ENCODE measurements at places on chromosomes 11 and 22. TPM values are rescaled to one million over a fixed set of nuclear protein-coding genes. Genes with fewer than 3 reads are reported as not detected.
A peak's percentile ranks its signal among the peaks of the same experiment; 100 is the strongest.

GRCh38 chr11:13277768-13278608 is at the start of gene BMAL1:
TSS of gene BMAL1 (plus strand) at chr11:13277790. CDS start at chr11:13354309, 76,519 bp downstream.
- H3K27ac ChIP-seq = peak within 1 kb of the TSS; percentile 82
- peaks cover 26% of the 10 kb centered on the region for H3K36me3 ChIP-seq
- H3K4me3 ChIP-seq = peak within 1 kb of the TSS; percentile 94
- DNase-seq = peak; percentile 63
- H3K4me1 ChIP-seq = peaks cover 56% of the 10 kb centered on the region
- H3K27me3 ChIP-seq = peaks cover 29% of the 10 kb centered on the region

GRCh38 chr11:132691848-132692550 is 840.3 kb downstream of the OPCML start:
- H3K4me1 ChIP-seq = no peaks in the 10 kb centered on the region
- H3K27ac ChIP-seq = no peak overlapping the region

DNA sequence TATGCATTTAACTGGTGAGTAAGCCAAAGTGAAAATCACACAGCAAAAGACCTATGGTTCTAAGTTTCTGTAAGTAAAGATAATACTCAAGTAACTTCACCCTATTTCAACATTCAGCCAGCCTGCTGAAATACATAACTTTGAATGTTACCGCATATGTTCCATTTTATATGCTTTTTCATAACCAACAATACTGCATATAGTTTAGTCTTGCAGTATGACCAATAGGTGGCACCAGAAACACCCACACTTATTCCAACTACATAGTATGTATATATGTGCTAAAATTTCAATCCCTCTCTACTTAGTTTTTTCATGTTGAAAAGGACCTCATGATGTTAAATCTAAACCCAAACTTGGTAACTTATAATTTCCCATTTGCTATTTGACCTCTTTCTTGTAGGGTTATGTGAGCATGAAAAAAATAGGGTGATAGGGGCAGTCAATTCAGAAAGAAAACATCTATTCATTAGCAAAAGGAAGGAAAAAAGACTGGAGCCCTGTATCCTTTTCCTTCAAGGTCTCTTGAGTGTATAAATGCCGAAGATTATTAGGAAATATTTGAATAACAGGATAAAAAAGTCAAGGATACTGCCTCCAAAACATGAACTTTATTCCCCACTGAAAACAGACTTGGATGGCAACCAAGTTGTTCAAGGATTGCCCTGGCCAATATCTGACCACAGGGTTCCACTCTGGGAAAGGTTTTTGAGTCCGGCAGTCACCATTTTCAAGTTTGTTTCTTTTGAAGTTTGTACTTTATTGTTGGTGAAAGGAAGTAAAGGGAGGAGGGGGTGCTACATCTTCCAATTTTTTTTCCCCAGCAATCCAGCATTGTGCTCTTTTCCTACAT is 23.8 kb upstream of the FZD4 start:
- DNase-seq = peak; percentile 28
- H3K4me1 ChIP-seq = no peaks in the 10 kb centered on the region
- H3K36me3 ChIP-seq = no peaks in the 10 kb centered on the region
- no peak overlapping the region for H3K27ac ChIP-seq
- no peak overlapping the region for H3K4me3 ChIP-seq

Gene FAM89B
- total RNA-seq = 32.0 TPM

Gene PRODH
- not detected for total RNA-seq
